Fibroblast of upper back skin (primary cell): ENCODE measurements at places on chromosomes 11 and 22.
A peak's percentile ranks its signal among the peaks of the same experiment; 100 is the strongest.

DNA sequence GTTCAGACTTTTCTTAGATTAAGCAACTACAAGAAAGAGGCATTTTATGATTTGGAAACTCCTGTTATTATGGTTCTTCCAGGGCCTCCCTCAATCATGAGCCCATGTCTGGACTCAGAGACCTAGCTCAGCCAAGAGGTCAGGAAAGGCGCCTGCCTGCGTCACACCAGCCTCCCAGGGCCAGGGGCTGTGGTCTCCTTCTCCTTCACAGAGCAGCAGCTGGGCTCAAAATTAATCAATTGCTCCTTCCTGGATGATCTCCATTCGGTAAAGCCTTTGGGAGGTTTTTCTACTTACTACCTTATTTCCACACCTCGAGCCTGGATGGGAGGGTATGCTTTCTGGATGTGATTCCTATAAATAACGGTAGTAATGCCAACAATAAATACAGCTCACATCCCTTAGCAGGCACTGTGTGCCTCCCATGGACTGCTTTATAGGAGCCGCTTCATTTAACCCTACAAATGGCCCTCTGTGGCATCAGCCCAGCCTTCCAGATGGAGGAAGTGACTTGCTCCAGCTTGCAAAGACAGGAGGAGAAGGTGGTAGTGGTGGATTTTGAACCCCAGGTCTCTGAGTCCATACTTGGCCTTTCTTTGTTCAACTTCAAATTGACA is 1445.6 kb downstream of the TBC1D22A start:
- no peak for DNase-seq

GRCh38 chr11:14713496-14714244 is 70.1 kb downstream of the PDE3B start:
- no peak for DNase-seq

GRCh38 chr22:38406617-38407016 is 48.4 kb downstream of the KCNJ4 start:
- DNase-seq = no peak

DNA sequence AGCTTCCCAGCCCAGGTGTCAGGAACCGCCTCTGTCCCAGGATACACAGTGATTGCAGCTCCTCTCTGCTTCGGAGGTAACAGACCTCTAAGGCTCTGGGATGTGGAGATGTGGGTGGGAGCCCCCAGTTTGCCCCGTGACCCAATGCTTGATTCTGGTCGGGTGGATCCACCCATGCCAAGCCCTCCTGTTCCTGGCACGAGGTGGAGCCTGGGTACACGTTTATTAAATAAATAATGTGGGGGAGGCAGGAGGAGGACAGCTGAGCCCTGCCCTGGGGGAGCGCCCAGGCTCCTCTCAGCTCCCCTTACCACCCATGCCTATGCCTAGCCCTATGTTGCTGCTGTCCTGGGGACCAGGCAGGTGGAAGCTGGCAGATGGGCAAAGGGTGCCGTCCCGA is 16.0 kb downstream of the ARHGEF17 start:
- no peak for DNase-seq

- DNase-seq = no peak
These were observed 74.7 kb downstream of the PDE2A start for GRCh38 chr11:72599325-72600117.

DNA sequence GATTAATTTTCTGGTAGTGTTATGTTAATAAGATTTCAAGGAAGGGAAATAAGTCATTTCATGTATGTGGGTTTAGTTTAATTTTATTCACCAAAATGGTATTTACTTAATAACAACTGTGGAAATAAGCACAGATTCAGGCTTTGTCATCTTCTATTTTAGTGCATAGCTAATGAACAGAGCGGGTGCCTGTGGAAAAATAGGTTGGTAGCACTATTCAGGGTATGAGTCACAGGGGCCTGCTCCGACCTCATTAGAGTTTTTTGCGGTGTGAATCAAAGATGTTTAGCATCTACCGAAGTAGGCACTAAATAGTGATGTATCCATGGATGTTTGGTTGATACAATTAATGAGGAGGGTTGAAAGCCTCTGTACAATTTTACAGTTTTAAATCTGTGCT is 78.2 kb downstream of the FAT3 start:
- DNase-seq = peak; percentile 55

- DNase-seq = no peak
These were observed 333.9 kb upstream of the C11orf87 start for GRCh38 chr11:109088086-109088485.

GRCh38 chr22:17920145-17920605 is 104.2 kb downstream of the MICAL3 start:
- DNase-seq = peak; percentile 23

DNA sequence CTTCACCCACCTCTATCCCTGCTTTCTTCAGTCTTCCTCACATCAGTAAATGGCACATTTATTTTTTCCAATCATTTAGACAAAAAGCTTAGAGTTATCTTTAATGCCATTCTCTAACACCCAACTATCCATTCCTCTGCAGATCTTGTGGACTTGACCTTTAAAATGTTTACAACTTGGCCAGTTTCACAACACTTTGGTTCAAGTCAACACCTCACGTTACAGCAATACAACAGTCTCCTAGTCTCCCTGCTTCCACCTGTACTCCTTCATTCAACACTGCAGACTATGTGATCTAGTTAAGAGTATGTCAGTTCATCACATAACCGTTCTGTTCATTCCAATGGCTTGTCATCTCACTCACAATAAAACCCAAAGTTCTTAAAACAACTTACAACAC is 305.2 kb downstream of the SWAP70 start:
- DNase-seq = no peak

DNA sequence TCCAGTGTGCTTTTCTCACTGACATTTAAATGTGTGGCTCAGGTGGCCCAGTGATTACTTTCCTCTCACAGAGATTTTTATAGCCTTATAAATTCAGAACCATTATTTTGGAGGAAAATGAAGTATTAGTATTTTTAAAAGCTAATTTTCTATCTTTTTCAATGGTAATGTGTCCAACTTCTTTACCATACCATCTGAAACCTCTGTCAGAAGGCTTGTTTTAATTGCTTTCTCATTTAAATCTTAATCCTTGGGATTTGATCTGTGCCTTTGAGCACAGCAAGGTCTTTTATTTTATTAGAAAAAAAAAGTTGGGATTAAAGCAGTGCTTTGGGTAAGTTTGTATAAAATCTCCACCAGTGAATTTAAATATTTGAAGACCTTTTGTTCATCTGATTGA is 452.3 kb upstream of the RAG2 start:
- DNase-seq = no peak

GRCh38 chr11:96523656-96524055 is 133.8 kb downstream of the JRKL start:
- DNase-seq = no peak

DNA sequence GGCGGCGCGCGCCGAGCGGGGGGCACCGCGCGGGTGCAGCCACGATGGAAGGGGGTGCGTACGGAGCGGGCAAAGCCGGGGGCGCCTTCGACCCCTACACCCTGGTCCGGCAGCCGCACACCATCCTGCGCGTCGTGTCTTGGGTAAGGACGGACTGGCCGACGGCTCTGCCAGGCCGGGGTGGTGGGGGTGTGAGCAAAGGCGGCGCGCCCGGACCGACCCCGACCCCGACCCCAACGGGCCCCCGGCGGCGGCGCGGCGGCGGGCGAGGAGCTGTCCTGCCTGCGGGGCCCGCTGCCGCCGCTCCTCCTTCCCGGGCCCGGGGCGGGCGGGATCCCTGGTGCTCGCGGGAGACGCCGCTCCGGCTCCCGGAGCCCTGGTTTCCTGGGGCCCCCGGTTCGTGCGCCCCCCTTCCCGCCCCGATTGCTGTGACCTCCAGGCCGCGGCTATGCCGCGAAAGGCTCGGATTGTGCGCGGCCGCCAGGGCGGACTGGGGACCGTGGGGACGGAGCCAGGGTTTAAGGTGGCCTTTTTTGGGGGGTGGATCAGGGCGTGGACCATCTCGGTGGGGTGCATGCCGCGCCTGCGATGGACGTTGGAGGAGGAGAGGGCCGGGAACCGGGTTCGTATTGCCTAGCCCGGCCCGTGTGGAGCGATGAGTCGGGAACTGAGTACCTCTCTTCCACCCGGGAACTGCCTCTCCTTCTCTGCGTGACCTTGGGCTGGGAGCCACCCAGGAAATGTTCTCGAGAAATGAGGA is at the start of gene SYNGR1:
TSS of gene SYNGR1 (plus strand) at position 25 of the 760 bp plus-strand sequence. CDS start at position 45, 20 bp downstream.
- DNase-seq = no peak

DNA sequence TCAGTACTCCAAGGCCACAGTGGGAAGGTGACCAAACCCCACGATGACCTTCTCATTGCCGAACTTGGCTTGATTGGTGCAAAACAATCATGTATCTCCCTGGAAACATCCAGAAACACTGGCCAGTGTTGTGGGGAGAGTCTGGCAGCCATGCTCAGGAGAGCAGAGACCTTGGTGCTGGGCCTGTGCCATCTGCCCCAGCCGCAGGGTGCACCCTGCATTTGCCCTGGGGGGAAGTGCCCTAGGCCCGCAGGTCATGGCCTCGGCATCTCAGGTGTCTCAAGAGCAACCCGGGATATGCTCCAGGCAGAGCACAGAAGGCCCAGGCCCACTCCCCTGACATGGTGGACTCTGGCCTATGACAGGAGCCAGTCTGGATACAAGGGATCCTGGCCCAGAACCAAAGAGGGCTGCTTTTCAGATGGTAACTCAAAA is 23.7 kb downstream of the ARVCF start:
- DNase-seq = no peak

GRCh38 chr11:113411536-113411935 is 24.0 kb downstream of the ANKK1 start:
- DNase-seq = no peak

DNA sequence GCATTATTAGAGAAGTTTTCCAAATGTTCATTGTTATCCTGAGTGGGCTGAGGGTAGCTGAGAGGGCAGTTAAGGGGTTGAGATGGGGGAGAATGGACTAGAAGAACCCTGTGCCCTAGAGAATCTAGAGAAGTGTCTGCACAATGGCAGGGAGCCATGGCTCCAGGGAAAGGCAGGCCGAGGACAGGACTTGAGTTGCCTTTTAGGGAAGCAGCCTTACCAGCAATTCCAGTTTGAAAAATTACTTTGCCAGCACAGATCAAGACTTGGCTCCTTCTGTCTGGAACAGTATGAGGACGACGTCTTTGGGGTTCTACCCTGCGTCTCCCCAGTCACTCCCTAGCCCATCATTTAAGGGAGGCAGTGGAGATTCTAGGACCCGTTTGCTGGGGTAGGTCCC is 25.7 kb upstream of the MICAL3 start:
- DNase-seq = no peak

GRCh38 chr11:119567688-119568582 is 145.0 kb upstream of the THY1 start:
- DNase-seq = peak; percentile 76

DNA sequence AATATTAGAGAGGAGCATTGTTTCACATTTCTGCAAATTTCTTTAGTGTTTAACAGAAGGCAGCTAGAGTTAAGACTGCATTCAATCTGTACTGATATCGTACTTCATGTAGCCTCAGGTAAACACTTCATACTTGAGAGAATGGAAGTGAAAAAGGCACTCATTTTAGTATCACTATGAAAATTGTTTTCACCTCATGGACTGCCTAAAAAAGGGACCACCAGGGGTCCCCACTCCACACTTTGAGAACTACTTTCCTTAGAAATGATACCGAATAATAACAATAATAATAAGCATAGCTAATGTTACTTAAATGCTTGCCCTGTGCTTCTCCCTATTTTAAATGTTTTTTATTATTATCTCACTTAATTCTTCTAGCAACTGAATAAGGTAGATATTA is 95.1 kb downstream of the BLID start:
- no peak for DNase-seq

GRCh38 chr11:78850078-78850477 is 275.4 kb upstream of the NARS2 start:
- no peak for DNase-seq

GRCh38 chr22:19062943-19063308 is 59.3 kb downstream of the DGCR2 start:
- no peak for DNase-seq

DNA sequence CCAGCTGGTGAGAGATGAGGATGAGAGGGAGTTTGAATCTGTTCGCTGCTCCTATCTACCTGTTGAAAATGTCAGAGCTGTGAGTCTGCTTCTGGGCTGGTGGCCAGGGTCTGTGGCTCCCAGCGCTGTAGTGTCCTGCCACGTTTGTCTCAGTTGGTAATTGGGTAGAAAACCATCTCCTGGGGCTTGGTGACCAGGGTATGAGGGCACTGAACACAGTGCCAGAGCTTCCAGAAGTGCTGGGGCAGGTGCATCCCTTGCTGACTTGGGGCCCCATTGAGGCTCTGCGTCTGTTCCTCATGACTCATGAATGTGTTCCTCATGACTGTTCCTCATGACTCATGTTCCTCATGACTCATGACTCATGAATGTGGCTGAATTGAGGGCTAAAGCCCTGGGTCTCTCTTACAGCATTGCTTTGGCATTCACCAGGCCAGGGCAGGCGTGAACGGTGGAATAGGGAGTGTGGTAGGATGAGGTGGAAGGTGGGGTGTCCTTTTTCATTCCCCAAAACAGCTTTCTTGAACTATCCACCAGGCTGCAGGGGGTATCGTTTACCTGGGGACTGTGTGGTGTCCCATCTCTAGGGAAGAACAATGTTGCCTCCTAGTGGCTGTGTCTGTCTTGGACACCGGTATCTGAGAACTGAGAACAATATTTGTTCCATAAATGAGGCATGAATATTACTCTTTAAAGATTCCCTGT is 139.5 kb downstream of the COMMD9 start:
- peak; percentile 99 for DNase-seq

DNA sequence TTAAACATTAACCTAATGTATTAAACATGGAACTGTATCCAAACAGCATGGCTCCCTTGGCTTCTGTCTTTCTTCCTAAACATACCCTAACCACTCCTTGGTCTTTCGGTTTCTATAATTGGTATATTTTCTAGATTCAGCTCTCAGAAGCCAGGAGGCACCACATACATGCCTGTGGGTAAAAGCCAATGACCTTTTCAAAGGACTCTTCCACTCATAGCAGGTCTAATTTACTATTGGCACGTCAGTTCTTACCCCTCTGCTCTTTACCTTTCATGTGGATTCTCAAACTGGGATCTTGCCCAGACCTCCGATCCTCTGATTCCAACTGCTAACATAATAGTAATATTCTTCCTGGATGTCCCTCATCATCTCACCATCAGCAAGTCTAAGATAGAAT is 835.1 kb downstream of the NTM start:
- DNase-seq = peak; percentile 48

DNA sequence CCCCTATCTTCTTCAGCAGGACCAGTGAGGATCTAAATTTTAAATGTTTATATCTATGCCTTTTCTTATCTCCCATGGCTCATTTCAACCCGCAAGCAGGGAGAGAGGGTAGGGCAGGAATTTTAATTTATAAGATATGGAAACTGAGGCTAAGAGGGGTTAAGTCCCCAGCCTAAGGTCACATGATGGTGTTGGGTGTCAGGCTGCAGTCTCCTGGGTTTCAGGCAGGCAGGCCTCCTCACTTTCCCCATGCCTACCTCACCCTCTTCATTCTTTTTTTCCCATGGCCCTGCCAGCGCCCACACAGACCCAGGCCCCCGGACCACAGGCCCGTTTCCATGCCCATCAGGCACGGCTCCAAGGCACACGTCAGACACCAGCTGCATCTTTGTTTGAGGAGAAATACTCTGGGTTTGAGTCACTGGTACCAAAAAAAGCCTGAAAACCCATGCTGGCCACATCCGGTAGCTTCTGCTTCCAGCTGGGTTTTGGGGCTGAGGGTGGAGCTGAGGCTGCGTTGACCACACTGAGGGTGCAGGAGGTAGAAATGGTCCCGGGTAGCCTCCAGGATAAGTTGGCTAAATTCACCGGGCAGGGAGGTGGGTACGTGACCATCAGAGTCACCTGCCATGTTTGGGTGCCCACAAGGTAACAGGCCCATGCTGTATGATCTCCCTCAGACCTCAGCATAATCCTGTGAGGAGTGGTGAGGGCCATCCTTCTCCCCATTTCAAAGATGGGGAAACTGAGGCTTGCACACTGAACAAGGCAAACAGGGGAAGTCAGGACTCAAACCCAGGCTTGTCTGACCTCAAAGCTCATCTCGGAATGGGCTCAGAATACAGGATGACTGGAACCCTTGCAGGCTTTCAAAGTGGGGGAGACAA is 7.5 kb downstream of the CRYBB1 start:
- peak; percentile 83 for DNase-seq
